Endodermal cell (in vitro differentiated cells): ENCODE measurements at places on chromosomes 5 and 9.

DNA sequence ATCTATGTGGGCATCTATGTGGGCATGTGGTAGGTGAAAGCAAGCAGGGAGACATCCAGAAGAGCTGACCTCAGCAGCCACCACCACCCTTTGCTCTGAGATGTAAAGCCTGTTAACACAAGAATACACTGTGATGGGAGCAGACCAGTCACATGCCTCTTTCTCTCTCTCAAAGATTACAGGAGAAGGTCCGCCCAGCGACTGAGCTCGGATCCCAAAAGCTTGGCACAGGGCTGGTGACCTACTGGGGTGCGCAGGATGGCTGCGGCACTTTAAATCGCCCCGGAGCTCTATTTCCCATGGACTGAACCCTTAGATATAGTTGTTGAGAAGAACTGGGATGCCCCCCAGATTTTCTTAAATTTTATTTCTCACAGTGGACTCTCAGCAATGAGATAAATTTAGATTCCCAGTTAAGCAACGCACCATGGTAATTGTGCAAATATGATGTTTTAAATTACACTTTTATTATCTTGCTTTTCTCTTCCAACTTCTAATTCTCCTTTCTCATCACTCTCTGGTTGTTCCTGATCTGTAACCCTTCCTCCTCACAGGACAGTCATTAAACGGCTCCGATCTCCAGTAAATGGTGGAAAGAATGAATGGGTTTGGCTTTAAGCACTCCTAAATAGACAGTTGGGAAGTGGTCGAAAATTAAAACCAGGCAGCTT lies 37.7 kb upstream of the ICE1 start:
- no peak overlapping the region for H3K4me3 ChIP-seq
- H3K27me3 ChIP-seq = no peaks in the 10 kb centered on the region
- no peaks in the 10 kb centered on the region for H3K36me3 ChIP-seq
- H3K4me1 ChIP-seq = no peaks in the 10 kb centered on the region

DNA sequence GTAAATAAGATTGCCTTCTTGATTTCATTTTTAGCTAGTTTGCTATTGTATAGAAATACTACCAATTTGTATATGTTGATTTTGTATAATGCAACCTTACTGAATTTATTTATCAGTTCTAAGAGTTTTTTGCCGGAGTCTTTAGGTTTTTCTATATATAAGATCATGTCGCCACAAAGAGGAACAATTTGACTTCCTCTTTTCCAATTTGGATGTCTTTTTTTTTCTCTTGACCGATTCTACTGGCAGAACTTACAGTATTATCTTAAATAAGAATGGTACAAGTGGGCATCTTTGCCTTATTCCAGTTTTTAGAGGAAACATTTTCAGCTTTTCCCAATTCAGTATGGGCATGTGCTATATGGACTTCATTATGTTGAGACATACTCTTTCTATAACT lies 624.7 kb upstream of the ACO1 start:
- no peak overlapping the region for H3K4me3 ChIP-seq
- H3K4me1 ChIP-seq = no peaks in the 10 kb centered on the region
- no peaks in the 10 kb centered on the region for H3K36me3 ChIP-seq
- DNase-seq = no peak
- no peaks in the 10 kb centered on the region for H3K27me3 ChIP-seq

DNA sequence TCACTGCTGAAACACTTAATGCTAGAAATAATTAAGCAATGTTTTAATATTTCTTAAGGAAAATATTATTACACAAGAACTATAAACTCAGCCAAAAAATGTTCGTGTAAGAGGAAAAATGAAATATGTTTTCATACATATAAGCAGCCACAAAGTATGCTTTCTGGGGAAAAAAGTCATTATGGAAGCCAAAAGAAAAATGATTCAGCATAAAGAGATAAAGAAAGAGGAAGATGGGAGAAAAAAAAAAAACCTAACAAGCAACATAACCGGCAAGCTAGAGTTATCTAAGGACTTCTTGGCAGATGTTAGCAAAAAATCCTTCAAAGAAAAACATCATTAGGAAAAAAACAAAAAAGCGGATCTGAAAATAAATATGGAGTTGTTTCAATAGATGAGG lies 179.1 kb downstream of the MUSK start:
- no peaks in the 10 kb centered on the region for H3K4me1 ChIP-seq
- no peaks in the 10 kb centered on the region for H3K27me3 ChIP-seq
- no peak overlapping the region for H3K4me3 ChIP-seq
- H3K36me3 ChIP-seq = no peaks in the 10 kb centered on the region
- no peak for DNase-seq
- no peak overlapping the region for H3K27ac ChIP-seq

DNA sequence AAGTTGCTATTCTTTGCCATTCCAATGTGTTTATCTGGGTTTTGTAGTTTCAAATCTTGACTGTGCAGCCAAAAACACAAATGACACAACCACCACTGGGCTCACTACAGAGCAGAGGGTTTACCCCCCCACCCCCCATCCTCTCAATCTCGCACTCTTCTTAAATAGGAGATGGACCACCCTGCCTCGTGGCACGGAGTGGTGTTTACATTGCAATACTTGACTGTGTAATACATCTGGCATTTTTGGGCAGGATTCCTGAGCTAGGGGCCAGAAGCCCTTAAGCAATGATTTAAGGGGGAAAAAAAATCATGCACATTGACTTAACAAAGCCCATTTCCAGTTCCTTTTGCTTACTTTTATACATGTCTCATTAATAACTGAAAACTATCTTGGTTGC lies 19.0 kb downstream of the PTCH1 start:
- no peak for DNase-seq
- no peak overlapping the region for H3K4me3 ChIP-seq
- peaks cover 4% of the 10 kb centered on the region for H3K4me1 ChIP-seq
- H3K27me3 ChIP-seq = no peaks in the 10 kb centered on the region

DNA sequence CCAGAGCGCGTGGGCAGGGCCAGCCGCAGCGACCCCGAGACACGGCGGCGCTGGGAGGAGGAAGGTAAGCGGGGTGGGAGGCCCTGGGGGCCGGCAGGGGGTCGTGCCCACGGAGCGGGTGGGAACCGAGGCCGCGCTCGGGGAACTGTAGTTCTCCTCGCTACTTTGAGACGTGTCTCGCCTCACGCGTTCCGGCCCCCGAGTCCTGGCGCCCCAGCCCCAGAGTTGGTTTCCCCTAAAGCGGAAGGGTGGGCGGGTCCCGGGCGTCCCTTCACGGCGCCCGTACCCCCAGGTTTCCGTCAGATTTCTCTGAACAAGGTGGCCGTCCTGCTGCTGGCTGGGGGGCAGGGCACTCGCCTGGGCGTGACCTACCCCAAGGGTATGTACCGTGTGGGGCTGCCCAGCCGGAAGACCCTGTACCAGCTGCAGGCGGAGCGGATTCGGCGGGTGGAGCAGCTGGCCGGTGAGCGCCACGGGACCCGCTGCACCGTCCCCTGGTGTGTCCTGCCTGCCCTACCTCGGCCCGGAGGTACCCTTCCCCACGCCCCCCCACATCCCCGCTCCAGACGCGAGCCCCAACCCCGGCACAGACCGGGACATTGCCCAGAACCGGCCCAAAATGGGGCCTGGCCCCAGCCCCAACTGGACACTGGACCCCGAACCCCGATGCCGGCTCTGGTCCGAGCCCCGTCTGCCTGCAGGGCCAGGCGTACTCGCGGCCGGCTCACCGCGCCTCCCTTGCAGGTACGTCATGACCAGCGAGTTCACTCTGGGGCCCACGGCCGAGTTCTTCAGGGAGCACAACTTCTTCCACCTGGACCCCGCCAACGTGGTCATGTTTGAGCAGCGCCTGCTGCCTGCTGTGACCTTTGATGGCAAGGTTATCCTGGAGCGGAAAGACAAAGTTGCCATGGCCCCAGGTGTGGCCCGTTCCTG lies 709 bp downstream of the UAP1L1 start:
- H3K4me3 ChIP-seq = peak overlapping the region; percentile 56
- peaks cover 37% of the 10 kb centered on the region for H3K27me3 ChIP-seq
- no peaks in the 10 kb centered on the region for H3K4me1 ChIP-seq
- DNase-seq = peak; percentile 65
- H3K27ac ChIP-seq = no peak overlapping the region
- no peaks in the 10 kb centered on the region for H3K36me3 ChIP-seq

- no peaks in the 10 kb centered on the region for H3K27me3 ChIP-seq
- DNase-seq = no peak
- no peak overlapping the region for H3K27ac ChIP-seq
- no peak overlapping the region for H3K4me3 ChIP-seq
Measured at GRCh38 chr5:40347981-40348725, 331.6 kb upstream of the PTGER4 start.

GRCh38 chr9:135227641-135228251 lies 140.3 kb downstream of the OLFM1 start:
- no peak overlapping the region for H3K4me3 ChIP-seq
- no peaks in the 10 kb centered on the region for H3K27me3 ChIP-seq
- H3K27ac ChIP-seq = no peak overlapping the region
- H3K36me3 ChIP-seq = no peaks in the 10 kb centered on the region
- DNase-seq = peak; percentile 33
- H3K4me1 ChIP-seq = no peaks in the 10 kb centered on the region

- no peak overlapping the region for H3K4me3 ChIP-seq
- H3K27ac ChIP-seq = no peak overlapping the region
- no peak for DNase-seq
- no peaks in the 10 kb centered on the region for H3K4me1 ChIP-seq
- H3K36me3 ChIP-seq = no peaks in the 10 kb centered on the region
Measured at GRCh38 chr9:72586388-72587130, 65.2 kb downstream of the TMC1 start.

- no peak overlapping the region for H3K27ac ChIP-seq
- H3K27me3 ChIP-seq = no peaks in the 10 kb centered on the region
- peak; percentile 57 for DNase-seq
- H3K4me1 ChIP-seq = peaks cover 5% of the 10 kb centered on the region
Measured at GRCh38 chr5:60540856-60541805, 158.8 kb downstream of the DEPDC1B start.

GRCh38 chr5:121108725-121109124 lies 644.6 kb downstream of the PRR16 start:
- no peaks in the 10 kb centered on the region for H3K36me3 ChIP-seq
- H3K27me3 ChIP-seq = no peaks in the 10 kb centered on the region
- no peak overlapping the region for H3K27ac ChIP-seq
- peak; percentile 78 for DNase-seq
- H3K4me3 ChIP-seq = peak overlapping the region; percentile 35

DNA sequence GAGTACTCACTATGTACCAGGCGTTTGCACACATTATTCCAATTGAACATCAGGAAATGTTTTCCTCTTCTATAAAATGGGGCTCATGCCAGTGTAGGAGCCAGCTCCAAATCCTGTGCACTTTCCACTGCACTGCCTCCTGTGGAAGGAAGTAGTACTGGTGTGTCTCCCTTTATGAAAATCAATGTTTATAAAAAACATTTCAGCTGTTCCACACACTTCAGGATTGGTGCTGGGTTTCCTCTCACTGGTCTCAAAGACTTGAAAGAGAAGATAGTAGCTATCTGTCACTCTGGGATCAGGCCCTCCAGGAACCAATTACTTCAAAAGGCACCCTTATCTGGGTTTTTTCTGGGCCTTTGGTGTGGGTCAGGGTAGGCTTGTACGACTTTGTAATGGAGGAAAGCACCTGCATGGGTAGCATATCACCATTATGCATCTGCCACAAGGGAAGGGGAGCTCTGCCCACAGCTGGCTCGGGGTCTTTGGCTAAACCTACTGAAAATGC lies 32.5 kb downstream of the RAB14 start:
- H3K27ac ChIP-seq = no peak overlapping the region
- H3K27me3 ChIP-seq = no peaks in the 10 kb centered on the region
- peaks cover 2% of the 10 kb centered on the region for H3K4me1 ChIP-seq
- no peak for DNase-seq

DNA sequence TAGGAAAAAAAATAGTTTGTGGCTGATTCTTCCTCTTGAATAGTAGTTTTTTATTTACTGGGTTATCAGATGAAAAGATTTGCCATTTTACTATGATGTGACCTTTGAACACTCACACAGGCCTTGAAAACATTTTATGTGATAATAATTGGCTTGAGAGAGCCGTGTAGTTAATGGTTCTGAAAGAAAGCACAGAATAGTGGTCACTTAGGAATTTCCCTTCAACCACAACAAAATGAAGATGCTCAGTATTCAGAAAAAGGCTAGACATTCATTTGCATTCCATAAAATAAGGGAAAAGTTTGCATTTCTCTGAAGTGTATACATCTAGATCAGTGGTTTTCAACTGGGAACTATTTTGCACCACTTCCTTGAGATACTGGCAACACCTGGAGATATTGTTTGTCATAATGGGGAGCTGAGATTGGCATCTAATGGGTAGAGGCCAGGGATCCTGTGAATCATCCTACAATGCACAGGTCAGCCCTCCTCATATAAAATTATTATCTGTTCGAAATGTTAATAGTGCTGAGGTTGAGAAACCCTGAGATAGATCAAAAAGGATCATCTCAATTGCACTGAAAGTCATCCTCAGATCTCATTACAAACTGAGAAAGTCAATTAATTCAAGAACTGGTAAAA lies 446.4 kb upstream of the CCNG1 start:
- DNase-seq = no peak
- H3K36me3 ChIP-seq = no peaks in the 10 kb centered on the region
- H3K4me3 ChIP-seq = no peak overlapping the region
- no peak overlapping the region for H3K27ac ChIP-seq

GRCh38 chr9:25461416-25461815 lies 216.8 kb downstream of the TUSC1 start:
- H3K27ac ChIP-seq = no peak overlapping the region
- no peak for DNase-seq

- H3K4me1 ChIP-seq = peaks cover 3% of the 10 kb centered on the region
- H3K4me3 ChIP-seq = no peak overlapping the region
- H3K27ac ChIP-seq = no peak overlapping the region
- no peak for DNase-seq
- peaks cover 15% of the 10 kb centered on the region for H3K36me3 ChIP-seq
Measured at GRCh38 chr9:126399789-126400188, 73.2 kb downstream of the MVB12B start.

DNA sequence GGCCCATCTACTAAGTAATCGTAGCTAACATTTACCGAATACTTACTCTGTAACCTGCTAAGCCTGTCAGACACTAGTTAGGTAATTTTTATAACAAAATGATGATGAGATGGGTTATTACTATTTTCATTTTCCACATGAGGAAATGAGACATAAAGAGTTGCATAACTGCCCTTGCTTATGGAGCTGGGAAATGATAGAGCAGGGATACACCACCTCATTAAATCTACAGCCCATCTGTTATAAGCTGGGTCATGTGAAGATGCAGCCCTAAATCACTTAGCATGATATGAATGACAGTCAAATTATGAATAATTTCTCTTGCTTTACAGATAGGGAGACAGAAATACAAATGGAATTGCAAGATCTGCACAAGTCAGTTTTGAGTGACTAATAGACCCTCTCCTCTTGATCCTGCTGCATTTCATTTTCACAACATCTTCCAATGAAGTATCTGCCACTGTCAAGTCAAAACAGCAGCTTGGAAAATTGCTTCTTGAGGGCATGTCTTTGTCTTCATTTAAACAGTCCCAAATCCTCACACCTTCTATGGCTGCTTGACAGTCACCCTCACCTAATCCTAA lies 364.7 kb downstream of the PRELID2 start:
- H3K36me3 ChIP-seq = no peaks in the 10 kb centered on the region
- H3K4me3 ChIP-seq = no peak overlapping the region
- no peaks in the 10 kb centered on the region for H3K27me3 ChIP-seq
- no peak overlapping the region for H3K27ac ChIP-seq
